ENCODE measurements at places on chromosomes 2 and 18.

DNA sequence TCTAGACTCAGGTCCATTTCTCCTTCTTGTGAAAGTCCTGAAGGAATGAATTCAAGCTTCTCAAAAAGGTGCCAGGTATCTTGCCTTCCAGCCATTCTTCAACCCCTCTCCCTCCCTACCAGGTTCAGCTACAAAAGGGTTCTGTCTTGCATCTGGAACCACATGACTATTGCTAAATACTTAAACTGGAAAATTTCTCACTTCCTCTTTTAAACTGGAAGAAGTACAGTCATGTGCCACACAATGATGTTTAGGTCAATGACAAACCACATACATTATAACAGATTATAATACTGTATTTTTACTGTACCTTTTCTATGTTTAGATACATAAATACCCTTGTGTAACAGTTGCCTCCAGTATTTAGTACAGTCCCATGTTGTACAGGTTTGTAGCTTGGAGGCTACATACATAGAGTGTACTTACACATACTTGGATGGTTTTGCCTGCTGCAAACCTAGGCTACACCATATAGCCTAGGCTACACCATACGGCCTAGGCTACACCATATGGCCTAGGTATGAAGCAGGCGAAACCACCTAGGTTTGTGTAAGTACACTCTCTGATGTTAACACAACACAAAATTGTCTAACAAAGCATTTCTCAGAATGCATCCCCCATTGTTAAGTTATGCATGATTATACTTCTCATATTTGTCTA, 142.0 kb upstream of the DNMT3A start:
- DNase-seq: no peak

DNA sequence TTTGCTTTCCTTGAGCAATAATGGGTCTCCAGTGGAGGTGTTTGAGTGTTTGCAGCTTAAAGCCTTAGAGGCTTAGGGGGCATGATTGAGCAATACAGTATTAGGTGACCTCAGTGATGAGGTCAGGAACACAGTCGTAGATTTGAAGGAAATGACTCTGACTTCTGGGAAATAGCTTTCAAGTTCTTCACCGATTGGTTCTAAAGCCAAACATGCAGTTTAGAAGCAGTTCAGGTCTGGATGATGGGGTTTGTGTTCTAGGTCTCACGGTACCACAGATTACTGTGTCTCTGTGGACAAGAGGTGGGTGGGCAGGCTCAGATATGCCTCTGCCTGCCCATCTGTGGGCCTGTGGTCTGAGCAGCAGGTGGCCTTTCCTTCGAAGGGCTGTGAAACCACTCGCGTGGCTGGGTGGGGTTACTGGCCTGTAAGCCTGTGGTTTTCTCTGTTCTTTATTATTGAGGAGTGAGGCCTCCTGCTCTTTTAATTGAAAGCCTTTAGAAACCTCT, 7.8 kb downstream of the MTHFD2 start:
- no peak for DNase-seq

DNA sequence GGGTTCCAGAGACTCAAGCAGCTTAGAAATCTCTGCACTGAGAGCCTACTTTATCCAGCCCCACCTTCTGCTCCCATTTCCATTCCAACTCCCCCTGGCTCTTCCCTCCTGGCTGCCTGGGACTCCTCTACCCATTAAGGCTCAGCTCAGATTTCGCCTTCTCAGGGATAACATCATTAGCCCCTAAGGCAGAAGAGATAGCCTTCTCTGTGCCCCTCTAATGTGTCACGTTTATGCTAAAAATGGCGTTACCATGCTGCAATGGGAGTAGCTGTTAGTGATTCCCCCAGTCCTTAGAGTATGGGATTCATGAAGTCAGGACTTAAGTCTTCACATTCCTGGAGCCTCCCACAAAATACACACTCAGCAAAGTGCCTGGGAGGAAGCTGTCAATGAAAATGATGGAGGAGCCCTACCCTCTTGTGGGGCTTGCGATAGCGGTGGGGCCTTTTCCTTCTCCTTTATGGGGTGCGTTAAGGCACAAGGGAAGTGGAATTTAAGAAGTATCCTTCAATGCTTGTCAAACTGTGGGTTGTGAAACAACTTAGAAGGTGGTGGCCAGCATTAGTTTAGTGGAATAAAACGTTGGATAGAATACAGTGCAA, 144.7 kb upstream of the COPS8 start:
- no peak for DNase-seq

DNA sequence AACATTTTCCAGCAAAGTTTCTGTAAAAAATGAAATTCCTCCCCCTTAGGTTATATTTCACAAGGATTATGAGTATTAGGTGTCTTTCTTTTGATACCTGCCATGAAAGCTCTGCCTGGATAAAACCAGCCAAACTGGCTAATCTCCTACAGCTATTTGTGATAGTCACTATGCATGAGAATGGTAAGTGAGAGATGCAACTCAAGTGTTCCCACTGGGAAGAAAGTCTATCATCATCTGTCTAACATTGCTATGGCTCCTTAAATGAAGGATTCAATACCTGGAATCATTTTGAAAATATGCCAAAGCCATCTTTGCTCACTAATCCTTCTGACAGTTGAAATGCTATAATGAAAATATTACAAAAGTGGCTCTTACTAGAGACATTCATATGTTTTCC, 339.9 kb upstream of the LRRTM4 start:
- DNase-seq: no peak

All from cerebellar nuclear complex (tissue), 1 donor.